ENCODE measurements at places on chromosomes 6 and 20.

- DNase-seq = peak; percentile 37
These were observed 36.6 kb upstream of the BTN3A2 start for GRCh38 chr6:26328265-26328844.

DNA sequence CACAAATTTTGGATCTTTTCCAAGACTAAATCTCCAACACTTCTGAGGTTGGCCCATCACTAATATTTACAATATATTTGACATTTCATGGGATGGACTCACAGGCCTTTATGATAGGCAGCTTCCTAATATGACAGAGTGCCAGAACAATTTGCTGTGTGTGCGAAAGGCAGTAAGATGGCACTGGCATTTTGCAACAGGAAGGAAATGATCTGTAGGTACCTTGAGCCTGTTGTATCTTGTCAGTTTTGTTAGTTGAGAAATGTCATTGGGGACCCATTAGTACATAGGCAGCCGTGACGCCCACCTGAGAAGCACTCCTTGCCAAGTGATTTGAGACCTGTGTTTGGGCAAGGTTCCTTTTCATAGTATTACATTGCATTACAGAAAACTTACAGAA, 153.4 kb upstream of the HEY2 start:
- DNase-seq = no peak

DNA sequence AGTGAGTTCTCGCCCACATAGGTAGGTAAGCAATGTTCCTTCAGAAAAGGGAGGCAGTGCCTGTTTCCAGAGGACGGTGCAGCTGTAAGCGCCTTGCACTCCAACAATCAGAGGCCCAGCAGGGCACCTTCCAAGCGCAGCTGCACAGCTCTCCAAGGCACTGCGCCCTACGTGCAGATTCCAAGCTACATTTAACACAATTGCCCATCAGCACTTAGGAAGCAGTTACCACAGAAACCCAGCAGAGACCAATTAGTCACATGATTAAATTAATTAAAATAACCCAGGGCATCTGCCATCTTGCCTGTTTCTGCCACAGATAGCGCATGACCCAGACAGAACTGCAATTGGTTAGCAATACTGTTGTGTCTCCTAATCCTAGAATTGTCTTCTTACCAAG, 65.5 kb downstream of the SOBP start:
- DNase-seq = no peak

- DNase-seq = peak; percentile 19
These were observed 114.0 kb upstream of the LAMP5 start for GRCh38 chr20:9400171-9401025.

DNA sequence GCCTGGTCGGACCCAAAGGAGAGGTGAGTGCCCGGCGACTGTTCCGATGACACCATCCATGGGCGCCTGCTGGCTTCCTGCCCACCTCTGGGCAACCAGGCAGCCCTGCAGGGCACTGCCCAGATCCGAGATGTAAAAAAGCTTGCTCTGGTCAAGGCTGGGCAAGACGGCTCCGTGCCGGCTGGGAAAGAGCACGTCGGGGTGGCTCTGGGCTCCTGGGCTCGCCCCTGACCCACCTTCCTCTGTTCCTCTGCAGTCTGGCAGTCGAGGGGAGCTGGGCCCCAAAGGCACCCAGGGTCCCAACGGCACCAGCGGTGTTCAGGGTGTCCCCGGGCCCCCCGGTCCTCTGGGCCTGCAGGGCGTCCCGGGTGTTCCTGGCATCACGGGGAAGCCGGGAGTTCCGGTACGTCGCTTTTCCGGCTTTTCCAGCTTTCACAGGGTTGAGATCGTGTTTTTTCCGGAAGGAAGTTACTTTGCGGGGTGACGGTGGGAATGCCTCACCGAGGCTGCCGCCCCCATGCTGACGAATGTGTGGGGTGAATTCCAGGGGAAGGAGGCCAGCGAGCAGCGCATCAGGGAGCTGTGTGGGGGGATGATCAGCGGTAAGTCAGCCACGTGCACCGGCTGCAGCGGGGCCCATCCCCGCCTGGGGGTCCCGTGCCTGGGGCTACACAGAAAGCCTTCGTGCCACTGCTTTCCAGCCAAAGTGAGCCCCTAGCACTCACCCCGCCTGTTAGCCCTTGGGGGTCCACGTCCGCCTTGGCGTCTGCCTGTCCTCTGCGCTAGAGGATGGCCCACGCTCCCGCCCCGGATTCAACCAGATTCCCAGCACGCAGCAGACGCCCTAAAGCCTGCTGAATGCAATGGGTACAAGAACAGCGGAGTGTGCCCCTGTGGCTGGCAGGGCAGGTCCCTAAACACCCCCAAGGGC, 19.3 kb downstream of the COL9A3 start:
- peak; percentile 28 for DNase-seq

DNA sequence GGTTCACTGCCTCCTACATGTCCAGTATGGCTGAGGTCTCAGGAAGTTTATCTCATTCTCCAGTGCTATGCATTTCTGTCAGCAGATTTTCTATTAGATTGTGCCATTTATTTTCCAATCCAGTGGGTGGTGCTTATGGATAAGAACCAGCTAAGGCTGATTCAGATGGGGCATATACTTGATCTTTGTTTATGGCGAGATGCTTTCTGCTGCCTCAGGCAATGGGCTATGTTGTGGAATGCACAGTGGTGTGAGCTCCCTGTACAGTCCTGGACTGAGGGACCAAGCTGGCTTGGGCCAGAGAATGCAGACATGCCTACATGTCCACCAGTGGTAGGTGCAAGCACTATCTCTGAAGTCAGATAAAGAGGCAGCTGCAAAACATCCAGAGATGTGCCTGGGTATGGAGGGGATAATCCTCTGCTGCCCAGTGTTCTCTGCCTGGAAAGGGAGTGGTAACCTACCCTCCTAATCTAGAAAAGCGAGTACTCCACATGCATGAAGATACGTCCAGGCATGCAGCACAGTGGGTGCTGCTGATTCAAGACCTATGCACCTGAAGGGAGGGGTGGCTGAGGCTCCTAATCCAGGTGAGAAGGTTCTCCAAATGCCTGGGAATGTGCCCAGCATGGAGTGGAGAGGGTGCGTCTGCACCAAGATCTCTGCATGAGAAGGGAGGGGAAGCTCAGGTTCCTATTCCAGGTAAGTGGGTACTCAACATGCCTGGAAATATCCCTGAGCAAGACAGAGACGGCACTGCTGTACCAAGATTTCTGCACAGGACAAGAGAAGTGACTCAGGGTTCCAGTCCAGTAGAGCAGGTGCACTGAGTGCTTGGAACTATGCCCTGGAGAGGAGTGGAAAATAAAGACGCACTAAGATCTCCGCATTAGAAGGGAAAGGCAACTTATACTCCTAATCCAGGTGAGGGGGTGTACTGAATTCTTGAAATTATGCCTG, 9.4 kb downstream of the CST4 start:
- no peak for DNase-seq

- DNase-seq = peak; percentile 59
These were observed 59.9 kb downstream of the MACROD2 start for GRCh38 chr20:14055127-14055742.

DNA sequence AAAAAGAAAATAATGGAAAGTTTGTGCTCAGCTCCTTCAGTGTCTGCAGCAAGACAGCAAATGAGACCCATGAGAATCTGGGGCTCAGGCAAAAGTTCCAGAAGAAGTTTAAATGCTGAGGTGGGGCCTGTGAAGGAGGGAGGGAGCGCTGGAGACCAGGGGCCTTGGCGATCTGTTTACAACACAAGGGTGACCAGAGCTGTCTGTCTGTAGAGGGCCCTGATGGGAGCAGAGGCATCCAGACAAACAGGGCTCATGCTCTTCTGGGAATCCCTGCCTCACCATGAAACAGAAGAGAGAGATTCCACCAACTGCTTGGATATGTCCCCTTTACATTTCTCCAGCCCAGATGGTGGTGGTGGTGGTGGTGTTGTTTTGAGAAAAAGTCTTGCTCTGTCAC, 79.3 kb upstream of the SHLD1 start:
- DNase-seq = no peak

- DNase-seq = peak; percentile 2
These were observed 1122.3 kb downstream of the EPHA7 start for GRCh38 chr6:92297101-92297500.

DNA sequence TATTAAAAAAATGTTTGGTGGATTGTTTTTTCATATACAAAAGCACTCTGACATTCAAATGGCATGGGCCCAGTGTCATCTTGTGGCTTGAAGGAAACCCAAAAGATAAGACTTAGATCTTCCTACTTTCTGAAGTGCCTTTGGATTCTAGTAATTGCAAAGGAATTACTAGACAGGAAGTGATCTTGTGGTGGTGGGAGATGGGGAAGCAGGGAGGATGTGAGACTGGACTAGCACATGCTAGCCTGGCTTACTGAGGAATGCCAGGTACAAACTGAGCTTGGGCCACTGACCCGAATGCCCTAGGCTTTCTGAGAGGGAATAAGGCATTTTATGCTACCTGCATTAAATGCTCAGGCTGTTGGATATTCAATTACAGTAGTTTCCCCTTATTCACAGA, 59.0 kb downstream of the AFG1L start:
- peak; percentile 30 for DNase-seq

DNA sequence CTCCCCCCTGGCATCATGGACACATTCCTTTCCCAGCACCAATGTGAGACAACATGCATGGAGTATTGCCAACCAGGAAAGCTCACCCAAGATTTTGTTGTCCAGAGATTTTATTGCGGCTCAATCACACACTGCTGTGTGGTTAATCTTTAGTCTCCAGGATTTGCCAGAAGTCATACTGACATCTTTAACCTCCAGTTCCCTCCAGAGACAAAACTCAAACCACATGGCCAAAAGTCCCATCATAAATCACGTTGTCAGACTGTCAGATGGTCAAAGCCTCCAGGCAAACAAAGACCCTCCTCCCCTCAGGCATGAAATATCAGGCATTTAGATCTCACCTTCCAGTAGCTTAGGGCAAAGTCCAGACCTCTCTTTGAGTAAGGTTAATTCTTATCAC, 97.3 kb upstream of the OPRM1 start:
- DNase-seq = no peak

DNA sequence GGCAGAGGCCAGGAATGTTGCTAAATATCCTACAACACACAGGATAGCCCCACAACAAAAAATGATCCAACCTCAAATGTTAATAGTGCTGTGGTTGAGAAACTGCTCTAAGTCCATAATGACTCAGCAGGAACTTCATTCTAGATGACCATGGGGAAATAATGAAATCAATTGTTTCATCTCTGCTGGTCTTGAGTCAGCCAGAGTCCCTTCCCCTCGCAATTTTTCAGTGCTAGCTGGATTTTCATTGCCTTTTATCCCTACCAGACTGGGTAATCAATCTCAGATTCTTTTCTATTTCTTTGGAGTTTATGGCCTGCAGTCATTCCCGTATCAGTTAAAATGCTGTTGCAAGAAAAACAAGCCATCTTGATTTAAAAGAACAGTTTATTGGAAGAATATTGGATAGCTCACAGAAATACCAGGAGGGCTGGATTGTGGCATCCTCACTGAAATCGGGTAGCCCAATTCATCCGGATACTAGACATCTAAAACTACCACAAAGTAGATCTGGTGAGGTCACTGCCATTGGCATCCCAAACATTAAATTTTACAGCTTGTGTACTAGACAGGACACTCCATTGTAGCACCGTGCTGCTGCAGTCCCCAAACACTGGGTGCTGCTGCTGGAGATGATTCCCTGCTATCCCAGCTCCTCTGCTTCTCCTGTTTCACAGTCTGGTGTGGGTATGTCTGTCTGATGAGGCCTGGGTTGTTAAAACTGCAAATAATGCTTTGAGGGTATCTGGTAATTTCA, 30.3 kb upstream of the POPDC3 start:
- peak; percentile 83 for DNase-seq

GRCh38 chr6:4550227-4550597, 226.0 kb upstream of the CDYL start:
- no peak for DNase-seq

DNA sequence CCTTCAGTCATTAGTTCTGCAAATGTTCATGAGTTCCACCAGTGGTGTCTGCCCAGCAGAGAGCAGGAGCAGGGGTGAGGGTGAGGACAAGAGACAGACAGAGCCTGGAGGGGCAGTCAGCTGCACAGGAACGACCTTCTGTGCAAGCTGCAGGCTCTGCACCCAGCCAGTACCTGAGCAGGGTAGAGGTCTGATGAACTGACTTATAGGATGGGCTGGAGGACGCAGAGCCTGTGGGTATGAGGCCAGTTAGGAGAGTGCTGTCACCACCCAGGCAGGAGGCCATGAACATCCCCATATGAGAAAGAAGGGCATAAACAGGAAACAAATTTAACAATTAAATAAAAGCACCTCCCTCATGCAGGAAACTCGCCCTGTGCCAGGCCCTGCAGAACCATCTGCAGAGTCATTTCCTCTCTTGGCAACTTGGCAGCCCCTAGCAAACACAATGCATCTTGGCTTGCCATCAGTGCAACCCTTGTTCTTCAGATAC, 17.9 kb downstream of the C6orf15 start:
- no peak for DNase-seq

DNA sequence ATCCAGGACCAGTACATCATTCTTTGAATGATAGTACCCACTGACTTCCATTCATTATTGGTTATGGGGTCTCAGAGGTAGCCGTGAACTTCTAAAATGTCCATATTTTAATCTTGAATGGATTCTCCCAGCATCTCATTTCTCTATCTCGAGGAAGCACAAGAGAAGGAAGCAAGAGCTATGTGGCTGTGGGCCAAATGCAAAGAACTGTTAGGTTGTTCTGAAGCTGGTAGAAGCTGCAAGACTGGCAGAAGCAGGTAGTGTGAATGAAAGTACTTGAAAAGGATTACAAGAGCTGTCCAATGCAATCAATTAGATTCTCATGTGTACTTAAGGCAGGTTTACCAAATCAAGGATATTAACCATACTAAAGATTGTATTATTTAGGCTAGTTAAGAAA, 1131.8 kb downstream of the GRIK2 start:
- no peak for DNase-seq

- DNase-seq = no peak
These were observed 123.4 kb upstream of the RAB32 start for GRCh38 chr6:146420255-146420654.

- DNase-seq = peak; percentile 11
These were observed 86.0 kb downstream of the SESN1 start for GRCh38 chr6:109008537-109009235.

GRCh38 chr6:52517502-52518278, 59.2 kb downstream of the TRAM2 start:
- peak; percentile 97 for DNase-seq
